ENCODE measurements at places on chromosomes 13 and 19.
A peak's percentile ranks its signal among the peaks of the same experiment; 100 is the strongest.

DNA sequence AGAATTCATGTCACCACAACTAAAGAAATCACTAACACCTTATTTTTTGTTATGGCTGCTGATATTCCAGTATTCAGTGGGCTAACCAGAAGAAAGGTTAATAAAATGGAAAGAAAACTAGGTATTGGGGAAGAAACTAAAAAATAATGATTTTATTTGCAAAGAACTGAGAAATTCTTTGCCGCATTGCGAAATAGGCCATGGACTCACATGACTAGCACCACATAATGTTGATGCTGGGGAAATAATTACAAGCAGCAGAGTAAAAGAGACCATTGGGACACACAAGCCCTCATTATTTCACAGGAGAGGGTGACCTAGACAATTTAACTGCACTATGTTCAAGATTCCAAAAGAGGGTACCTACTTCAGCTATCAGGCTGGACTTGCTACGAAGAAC is 1411.5 kb downstream of the SLITRK5 start:
- no peak for DNase-seq

DNA sequence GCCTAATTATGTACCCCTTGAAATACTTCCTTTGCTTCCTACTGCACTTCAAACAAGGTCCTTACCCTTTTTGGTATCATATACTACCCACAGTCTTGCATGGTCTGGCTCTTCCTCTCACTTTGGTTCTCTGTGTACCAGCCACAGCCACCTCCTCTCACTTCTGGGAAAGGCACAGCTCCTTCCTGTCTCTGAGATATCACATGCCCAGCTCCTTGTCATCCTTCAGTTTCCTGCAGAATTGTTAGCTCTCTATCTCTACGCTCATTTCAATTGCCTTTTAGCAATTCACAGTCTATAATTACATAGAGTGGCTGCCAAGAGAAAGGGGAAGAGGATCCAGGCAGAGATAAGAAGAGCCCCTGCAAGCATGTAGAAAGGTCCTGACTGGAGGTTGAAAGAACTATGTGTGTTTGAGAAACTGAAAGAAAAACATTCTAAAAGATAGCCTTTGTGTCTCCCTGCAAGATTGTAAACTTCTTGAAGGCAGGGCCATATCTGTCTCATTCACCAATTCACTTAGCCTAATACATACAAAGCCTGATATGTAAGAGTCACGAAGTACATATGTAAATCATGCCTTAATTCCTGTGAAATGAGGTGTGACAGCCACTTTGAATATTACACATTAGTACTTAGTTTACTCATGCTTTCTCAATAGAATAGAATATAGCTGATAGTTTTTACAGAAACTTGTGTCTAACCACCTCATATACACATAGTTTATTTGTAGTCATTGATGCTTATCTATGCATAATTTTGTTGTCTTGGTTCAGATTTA is 933.1 kb downstream of the DIAPH3 start:
- no peak for DNase-seq

DNA sequence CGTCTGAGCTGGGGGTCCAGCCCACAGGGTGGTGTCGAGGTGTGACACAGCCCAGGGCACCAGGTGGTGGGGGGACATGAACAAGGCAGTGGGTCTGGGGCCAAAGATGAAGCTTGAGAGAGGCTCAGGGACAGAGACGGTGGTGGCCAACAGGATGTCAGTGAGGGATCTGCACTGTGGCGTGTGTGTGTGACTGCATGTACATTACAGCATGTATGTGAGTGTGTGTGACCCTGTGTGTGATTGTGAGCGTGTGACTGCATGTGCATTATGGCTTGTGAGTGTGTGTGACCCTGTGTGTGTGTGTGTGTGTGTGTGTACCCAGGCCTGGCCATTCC is 1.6 kb downstream of the ADAMTS10 start:
- no peak for DNase-seq

GRCh38 chr19:488505-489417 is 7.5 kb upstream of the MADCAM1 start:
- DNase-seq: peak; percentile 93

- DNase-seq: peak; percentile 71
These were observed 666 bp downstream of the POMP start for GRCh38 chr13:28659621-28659970.

DNA sequence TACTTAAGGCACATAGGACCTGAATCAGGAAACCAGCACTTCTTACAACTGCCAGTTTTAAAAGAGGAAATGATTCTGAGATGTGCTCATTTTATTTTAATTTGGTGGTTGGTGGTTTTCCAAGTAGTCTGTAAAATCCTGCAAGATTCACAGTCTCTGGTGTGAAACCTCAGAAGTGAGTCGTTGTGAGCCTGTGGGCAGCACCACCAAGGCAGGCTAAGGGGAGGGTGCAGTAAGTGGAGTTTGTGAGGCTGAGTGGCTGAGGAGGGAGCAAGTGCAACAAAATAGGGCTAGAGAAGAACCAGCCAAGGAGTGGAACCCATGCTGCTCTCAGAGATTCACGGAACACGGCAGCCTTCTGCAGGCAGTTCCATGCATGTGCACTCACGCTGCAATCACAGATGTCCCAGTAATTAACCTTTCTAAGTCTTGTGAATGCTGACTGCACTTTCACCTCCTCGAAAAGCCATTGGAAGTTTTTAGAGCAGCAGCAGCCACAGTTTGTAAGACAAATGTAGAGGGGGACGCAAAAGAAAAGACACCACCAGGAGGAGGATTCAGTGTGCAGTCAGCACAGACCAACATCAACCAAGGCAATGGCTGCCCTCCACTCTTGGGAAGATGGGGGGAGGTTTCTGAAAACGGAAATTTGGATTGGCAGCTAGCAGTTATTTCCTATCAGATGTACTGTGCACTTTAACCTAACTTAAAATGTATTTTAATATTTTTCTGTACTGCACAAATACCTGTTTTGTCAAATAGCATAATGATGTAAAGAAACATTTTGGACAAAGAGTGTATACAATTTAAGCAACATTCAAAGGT is 44.9 kb downstream of the ESD start:
- peak; percentile 87 for DNase-seq

DNA sequence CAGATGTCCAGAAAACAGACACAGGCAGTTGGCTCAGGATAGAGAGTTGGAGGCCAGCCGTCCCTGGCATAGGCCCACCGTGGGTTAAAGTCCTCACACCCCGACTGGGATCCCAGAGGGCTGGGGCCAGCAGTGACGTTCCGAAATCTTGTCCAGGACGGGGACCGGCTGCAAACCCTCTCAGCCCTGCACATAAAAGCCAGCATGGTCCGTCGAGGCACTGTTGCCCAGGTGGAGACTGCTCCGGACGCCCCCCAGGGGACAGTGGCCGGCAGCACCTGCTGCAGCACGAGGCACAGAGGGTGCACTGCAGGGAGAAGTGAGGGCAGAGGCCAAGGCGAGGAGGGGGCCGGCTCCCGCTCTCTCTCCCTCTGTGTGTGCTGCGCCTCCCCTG is 4.3 kb upstream of the IFNL2 start:
- no peak for DNase-seq

- peak; percentile 55 for DNase-seq
These were observed 26.2 kb upstream of the WDFY2 start for GRCh38 chr13:51557875-51558612.

- DNase-seq: no peak
These were observed 48.9 kb downstream of the DNM2 start for GRCh38 chr19:10766671-10767201.

DNA sequence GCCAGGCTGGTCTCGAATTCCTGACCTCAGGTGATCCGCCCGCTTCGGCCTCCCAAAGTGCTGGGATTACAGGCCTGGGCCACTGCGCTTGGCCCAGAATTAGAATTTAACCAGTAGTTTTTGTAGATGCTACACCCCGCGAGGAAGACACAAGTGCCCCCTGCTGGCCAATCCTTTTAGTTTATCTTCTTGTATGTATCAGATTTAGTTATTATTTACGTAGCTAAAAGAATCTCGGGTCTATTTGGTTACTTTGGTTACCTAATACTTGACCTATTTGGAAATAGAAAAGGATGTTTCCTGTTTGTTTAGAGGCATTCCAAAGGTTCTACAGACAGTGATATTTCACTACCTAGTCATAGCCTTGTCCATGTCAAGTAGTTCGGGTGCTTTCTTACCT is 22.0 kb downstream of the MUC16 start:
- peak; percentile 20 for DNase-seq

- DNase-seq: no peak
These were observed 1930.2 kb upstream of the PCDH20 start for GRCh38 chr13:63345835-63346234.

GRCh38 chr13:105806628-105806920 is 728.9 kb downstream of the EFNB2 start:
- DNase-seq: no peak

DNA sequence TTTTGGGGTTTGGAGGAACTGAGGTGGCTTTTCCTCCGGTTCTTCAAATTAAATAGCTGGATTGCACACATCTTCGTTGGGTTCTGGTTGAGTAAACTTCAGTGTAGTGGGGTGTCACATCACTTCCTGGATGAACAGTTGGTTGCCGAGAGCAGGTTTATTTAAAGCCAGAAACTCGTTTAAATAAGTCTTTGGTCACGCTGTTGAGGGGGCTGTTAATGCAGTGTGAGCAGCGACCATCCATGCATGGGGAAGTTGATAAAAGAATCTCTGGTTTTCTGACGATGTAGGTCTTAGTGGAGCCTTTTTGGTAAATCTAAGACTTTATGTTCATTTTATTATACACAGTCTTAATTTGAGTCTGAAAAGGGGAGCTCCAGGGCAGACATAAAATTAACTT is 351.2 kb upstream of the ARGLU1 start:
- no peak for DNase-seq

GRCh38 chr13:108895220-108895704 is 265.9 kb downstream of the MYO16 start:
- peak; percentile 18 for DNase-seq

DNA sequence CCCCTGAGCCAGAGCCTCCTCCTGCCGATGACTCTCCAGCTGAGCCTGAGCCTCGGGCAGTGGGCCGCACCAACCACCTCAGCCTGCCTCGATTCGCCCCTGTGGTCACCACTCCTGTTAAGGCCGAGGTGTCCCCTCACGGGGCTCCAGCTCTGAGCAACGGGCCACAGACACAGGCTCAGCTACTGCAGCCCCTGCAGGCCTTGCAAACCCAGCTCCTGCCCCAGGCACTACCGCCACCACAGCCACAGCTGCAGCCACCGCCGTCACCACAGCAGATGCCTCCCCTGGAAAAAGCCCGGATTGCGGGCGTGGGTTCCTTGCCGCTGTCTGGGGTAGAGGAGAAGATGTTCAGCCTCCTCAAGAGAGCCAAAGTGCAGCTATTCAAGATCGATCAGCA is 3.6 kb downstream of the KMT2B start:
- no peak for DNase-seq

GRCh38 chr19:10364644-10365043 is 15.7 kb downstream of the TYK2 start:
- DNase-seq: no peak

DNA sequence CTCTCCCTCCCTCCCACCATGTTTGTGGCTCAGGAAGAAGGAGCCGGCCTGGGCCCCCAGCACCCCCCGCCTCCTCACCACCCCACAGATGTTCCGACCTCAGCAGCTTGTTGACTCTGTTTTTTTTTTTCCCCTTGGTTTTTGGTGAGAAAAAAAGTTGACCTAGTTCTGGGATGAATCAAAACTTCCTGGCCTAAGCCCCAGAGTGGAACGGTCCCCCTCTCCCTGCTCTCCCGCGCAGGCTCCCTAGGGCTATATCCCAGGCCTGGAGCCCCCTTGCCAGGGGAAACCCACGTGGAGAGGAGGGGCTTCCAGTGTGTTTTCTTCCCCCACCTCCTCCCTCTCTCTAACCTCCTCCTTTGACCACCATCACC is 4.0 kb downstream of the COL5A3 start:
- no peak for DNase-seq

GRCh38 chr13:66534561-66534960 is 695.6 kb downstream of the PCDH9 start:
- no peak for DNase-seq

- peak; percentile 37 for DNase-seq
These were observed 1.6 kb downstream of the PKN1 start for GRCh38 chr19:14434543-14435319.

GRCh38 chr13:57899096-57899495 is 267.6 kb downstream of the PCDH17 start:
- DNase-seq: no peak

DNA sequence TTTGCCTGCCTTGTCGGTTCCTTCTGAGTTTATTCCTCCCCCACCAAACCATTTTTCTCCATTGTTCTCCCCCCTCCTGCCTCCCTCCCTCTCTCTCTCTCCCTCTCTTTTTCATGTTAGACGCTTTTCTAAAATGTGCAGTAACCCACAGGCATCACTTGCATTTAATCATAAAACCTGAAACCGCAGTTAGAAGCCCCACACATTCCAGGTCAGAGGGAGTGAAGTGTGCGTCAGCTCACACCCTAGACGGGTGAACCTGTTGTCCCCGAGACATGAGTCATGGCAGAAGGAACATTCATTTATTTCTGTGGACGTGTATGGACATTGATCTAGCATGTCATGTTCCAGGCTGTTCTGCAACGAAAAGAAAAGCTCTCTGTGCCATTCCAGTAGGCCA is 19.9 kb downstream of the ONECUT3 start:
- no peak for DNase-seq

GRCh38 chr19:16201011-16201391 is 3.3 kb downstream of the AP1M1 start:
- DNase-seq: no peak

- DNase-seq: no peak
These were observed 18.6 kb downstream of the SCEL start for GRCh38 chr13:77554069-77554468.

DNA sequence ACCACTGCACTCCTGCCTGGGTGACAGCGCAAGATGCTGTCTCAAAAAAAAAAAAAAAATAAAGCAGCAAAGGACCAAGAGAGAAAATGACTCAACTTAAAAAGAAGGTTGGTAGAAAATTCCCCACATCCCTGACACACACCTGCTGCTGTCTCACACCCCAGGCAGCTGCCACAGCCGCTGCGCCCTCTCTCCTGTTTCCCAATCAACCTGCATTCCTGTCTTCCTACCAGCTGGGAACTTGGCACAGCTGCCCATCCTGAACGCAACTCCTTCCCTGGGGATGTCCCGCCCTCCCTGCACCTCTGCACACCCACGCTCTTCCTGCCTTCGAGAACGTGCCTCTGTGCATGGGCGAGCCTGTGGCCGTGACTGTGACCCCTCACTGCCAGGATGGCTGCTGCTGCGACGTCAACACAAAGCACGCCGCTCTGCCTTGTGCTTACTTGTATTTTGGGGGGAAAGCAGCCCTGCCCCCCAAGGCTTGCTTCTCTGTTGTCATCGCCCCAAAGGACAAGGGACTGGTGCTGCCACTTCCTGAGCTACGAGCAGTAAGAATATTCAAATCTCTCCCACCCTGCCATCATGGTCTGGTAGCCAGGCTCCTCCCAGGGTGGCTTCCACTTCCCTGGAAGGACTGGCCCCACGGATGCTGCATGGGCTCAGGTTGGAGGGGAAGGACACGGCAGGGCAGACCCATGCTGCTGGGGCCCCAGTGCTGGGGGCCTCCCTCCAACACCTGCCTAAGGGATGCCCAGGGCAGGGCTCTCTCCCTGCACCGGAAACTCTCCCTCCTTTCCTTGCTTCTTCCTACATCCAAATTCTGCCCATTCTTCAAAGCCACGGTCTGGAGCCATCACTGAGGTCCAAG is 20.7 kb downstream of the SH3GL1 start:
- peak; percentile 31 for DNase-seq
